ENCODE measurements at places on chromosomes 1 and 21.

GRCh38 chr1:30335997-30336390 is 387.4 kb downstream of the MATN1 start:
- no peak for DNase-seq

DNA sequence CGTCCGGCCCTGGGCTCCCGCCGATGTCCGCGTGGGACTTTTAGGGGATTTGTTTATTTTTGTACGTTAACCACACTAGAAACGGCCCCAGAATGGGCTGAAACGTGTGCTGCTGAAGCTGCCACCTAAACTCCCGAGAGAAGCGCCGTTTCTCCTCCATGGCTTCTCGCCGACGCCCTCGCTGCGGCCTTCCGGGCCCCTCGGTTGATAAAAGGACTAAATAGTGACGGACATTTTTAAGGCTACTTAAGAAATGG is 678 bp upstream of the PTTG1IP start:
- DNase-seq = no peak

DNA sequence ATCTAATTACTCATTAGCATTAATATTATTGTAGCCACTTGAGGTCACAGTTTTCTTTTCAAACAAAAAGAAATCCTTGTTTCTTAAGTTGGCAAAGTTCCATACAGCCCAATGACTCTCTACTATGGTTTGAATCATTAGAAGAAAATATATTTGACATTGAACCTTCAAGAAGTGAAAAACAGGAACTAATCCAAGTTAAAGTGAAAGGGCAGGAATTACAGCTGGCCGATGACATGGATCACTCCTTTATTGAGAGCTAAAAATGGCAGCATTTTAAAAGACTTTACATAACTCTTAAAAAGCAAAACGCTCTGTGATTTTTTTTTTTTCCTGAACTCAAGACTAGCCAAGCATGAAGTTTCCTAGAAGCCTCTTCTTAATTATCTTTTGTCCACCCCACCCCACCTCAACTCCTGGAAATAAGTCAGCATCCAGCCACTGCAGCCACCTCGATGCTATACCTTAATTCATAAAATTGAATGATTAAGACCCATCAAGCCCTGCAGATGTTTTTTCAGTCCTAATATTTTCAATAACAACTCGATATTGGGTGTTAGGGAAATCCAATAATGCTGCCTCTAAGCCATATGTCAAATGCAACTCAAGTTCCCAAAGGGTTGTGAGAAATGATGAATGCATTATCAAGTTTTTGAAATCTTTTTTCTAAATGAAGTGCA is 323.1 kb downstream of the HHIPL2 start:
- no peak for DNase-seq

GRCh38 chr1:226107471-226108460 is 45.2 kb downstream of the H3-3A start:
- no peak for DNase-seq

DNA sequence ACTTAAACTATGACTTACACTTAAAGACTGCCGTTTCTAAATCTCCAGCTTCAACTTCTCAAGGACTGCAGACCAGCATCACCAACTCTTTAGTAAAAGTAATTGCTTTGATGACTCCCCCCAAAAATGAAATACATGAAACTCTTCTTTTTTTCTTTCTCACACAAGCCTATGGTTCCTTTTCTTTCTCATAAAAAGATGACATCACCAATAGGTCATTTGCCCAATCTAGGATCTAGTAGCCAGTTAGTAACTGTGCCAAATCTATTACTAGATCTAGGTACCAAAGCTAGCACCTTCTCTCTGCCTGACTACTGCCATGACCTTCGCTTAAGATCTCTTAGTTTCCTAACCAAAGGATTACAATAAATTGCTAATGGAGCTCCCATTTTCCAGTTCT is 1266.0 kb upstream of the ADGRL4 start:
- no peak for DNase-seq

DNA sequence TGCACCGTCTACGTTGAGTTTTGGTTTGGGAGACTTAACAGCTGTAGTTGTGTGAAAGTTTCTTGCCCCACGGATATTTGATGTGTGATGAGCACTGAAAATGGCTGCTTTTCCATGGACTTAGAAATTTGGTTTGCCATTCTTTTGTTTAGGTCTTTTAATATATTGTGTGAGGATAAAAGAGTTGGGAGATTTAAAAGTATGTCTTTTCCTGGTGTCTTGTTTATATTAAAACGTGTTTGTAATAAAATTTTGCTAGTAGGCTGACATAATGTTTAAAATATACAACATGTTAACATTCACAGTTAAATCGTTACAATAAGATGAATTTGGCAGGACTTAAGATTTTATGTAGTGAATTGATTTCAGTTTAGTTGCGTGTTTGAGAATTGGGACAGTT is 106.9 kb downstream of the DYRK1A start:
- DNase-seq = no peak

DNA sequence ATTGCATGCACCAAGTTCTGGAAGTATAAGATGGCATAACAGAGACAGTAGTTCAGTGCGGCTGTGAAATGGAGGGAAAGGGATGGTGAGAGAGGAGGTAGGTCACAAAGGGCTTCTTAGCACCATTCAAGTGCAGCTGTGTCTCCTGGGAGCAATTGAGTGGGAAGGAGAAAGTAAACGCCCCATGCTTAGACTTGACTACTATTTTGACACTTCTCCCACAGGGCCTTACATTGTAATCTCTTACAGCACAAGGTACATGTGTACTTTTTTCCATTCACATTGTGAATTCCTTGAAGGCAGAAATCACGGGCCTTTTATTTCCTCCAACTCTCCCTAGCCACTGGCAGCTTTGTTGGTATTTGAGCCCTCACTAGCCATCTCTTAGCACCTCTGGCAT is 239.6 kb upstream of the FOXD3 start:
- DNase-seq = no peak

DNA sequence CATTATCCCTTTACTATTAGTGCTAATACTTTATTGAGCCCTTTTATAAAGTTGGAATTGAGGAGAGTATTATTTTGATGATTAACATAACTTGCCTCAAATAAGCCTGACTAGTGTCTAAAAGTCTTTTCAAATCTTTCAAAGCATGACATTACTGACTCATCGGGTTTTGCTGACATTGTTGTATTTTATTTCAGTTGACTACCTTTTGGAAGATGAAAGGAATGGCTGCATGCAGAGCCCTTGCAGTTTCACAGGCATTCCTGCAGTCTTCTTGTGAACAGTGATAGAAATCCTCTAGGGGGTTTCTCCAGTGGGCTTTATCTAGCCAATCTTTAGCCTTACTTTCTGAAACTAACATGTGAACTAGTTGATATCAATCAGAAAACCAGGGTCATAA is 43.0 kb upstream of the TMEM61 start:
- DNase-seq = no peak

DNA sequence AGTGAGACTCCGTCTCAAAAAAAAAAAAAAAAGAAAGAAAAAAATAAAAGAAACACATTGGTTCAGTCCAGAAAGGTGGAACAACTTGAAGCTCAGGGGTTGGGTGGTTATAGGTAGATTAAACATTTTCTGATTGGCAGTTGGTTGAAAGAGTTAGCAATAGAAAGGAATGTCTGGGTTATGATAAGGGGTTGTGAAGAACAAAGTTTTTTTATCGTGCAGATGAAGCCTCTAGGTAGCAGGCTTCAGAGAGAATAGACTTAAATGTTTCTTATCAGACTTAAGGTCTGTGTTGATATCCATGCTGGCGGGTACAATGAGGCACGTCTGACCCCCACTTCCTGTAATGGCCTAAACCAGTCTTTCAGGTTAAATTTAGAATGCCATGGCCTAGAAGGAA is 45.0 kb upstream of the PDE9A start:
- DNase-seq = no peak

- DNase-seq = no peak
Observed at GRCh38 chr1:178168536-178168935, 74.6 kb downstream of the RASAL2 start.

DNA sequence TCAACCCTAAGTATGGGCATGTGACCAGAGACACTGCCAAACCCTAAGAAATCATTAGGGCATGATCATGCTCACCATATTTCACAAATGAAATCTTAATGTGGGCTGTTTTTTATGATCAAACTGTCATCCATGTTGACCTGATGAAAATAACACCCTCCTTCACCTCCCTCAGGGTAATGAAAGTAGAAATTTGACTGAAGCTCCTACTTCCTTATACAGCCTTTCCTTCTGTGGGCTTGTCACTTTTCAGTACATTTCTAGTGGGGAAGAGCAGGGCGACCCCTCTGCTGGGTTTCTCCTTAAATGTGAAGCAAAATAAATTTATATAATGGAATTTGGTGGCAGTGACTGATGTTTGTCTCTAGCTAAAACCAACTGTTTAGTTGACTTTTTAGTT is 25.9 kb downstream of the IVNS1ABP start:
- DNase-seq = no peak

DNA sequence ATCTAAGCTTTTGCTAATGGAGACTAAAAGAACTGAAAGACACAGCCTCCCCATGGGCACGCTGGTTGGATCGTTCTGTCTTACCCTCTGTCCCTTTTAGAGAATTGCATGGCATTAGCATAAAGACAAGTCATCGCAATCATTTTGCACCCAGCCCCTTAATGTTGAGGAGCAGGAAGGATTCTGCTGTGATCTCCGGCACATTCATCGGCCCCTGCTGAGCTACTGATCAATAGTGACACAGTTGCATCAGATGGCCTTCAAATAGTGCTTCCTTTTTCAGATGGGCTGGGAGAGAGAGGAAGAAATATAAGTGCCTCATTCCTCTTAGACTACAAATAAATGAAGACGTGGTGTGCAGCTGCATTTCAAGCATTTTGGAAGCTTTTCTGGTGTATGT is 75.4 kb downstream of the NOS1AP start:
- no peak for DNase-seq

DNA sequence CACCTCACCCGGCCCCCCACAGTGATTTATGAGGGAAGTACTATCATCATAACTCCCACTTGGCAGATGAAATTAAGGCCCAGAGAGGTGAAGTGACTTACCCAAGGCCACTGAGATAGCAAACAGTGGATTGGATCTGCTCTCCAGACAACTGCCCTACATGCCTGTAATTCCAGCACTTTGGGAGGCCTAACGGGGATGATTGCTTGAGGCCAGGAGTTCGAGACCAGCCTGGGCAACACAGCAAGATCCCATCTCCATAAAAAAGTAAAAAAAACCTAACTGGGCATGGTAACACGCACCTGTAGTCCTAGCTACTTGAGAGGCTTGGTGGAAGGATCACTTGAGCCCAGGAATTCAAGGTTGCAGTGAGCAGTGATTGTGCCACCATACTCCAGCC is 14.2 kb upstream of the RNF19B start:
- DNase-seq = no peak
